ENCODE measurements at places on chromosomes 6 and 20. TPM values are rescaled to one million over a fixed set of nuclear protein-coding genes. Genes with fewer than 3 reads are reported as not detected.

Gene PPP1R10
- total RNA-seq = 115 TPM

Gene SLC17A9
- 18.2 TPM for total RNA-seq

Gene RAB32
- not detected for total RNA-seq

Gene PDE7B
- 2.0 TPM for total RNA-seq

Gene UBD
- 0.65 TPM for total RNA-seq

Gene CRISP3
- total RNA-seq = not detected

Data from activated naive CD4-positive, alpha-beta T cell treated with anti-CD3 and anti-CD28 coated beads, Interleukin-2, amount 10 ng/mL, durations not matched to agents 5 hours and 36 hours (primary cell).